Thymus (tissue), 14 donors: ENCODE measurements at places on chromosomes 16 and 17. TPM values are rescaled to one million over a fixed set of nuclear protein-coding genes. Genes with fewer than 3 reads are reported as not detected.

Gene OGFOD3
- total RNA-seq: 11.2 TPM

Gene SOX15
- 0.94 TPM for total RNA-seq

Gene HLF
- total RNA-seq: 0.57 TPM

DNA sequence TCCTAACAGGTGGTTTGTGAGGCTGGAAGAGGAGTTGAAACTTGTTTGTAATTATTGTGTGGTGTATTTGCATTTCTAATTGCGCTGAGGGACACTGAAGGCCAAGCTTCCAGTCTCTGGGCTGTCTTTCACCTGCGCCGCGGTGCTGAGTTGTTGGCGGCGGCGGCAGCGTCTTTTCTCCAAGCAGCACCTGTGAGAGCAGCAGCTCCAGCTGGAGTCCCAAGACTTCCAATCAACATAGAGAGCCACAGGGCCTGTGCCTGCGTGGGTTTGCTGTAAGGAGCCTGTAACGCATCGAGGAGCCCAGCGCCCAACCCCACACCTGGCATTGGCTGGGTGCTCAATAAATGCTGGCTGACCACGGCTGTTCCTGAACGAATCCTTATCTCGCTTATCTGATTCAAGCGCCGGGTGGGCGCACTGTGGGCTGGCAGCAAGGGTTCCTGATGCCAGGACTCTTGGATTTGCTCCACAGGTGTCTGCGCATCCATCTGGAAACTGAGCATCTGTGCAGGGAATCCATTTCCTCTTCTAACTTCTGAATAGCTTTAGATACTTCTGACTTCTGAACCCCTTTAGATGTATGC, 138.1 kb downstream of the ASIC2 start:
- no peak overlapping the region for H3K4me3 ChIP-seq
- no peak overlapping the region for H3K27ac ChIP-seq
- no peaks in the 10 kb centered on the region for H3K36me3 ChIP-seq

- DNase-seq: no peak
- H3K4me1 ChIP-seq: no peaks in the 10 kb centered on the region
- no peak overlapping the region for H3K4me3 ChIP-seq
- no peaks in the 10 kb centered on the region for H3K36me3 ChIP-seq
- no peak overlapping the region for H3K27ac ChIP-seq
- H3K27me3 ChIP-seq: no peaks in the 10 kb centered on the region
These were observed 10.7 kb upstream of the STX4 start for GRCh38 chr16:31022544-31023251.

GRCh38 chr17:50855708-50856330, 10.3 kb downstream of the TOB1 start:
- H3K4me1 ChIP-seq: peaks cover 10% of the 10 kb centered on the region
- no peak overlapping the region for H3K27ac ChIP-seq
- DNase-seq: no peak
- H3K4me3 ChIP-seq: no peak overlapping the region
- no peaks in the 10 kb centered on the region for H3K36me3 ChIP-seq
- H3K27me3 ChIP-seq: no peaks in the 10 kb centered on the region

DNA sequence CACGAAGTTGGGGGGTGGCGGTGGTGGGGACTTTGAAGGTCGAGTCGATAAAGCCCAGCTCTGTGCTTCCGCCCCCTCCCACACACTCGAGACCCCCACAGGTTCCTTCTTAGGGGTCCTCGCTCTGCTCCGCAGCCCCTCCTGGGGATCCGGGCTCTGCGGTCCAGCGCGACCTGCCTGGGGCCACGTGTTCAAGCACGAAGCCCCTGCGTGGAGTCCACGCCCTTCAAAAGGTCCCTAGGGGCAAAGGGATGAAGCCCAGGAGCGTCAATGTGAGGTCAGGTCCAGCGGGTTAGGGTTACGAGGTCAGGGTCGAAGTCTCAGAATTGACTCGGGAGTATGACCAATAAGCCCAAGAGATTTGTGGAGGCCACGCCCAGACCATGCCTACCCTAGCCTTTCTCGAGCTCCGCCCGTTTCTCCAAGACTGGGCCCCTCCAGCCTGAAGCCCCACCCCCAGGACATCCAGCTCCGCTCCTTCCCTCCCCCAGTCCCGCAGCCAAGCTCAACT, 786 bp upstream of the CACNA1G start:
- no peak overlapping the region for H3K27ac ChIP-seq
- peaks cover 97% of the 10 kb centered on the region for H3K27me3 ChIP-seq
- peaks cover 41% of the 10 kb centered on the region for H3K4me1 ChIP-seq
- DNase-seq: no peak
- H3K36me3 ChIP-seq: no peaks in the 10 kb centered on the region

- H3K27me3 ChIP-seq: peaks cover 29% of the 10 kb centered on the region
- DNase-seq: no peak
- no peak overlapping the region for H3K4me3 ChIP-seq
These were observed 4.2 kb downstream of the HID1 start for GRCh38 chr17:74968361-74968780.

DNA sequence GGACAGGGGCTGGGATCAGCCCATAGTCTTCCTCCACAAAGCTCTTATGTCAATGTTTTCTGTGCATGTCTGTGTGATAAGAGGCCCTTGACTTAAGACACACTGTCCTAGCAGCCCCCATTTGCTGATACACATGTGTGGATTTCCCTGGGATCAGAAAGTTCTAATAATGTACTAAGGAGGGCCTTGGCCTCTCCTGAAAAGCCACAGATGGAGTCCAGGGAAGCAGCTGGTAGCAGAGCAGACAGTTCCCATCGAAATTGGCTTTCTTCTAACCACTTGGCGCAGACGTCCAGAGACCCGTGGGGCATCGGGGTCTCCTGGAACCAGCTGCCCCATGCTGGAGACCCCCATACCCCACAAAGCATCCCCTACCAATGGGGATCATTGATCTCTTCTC, 4.3 kb upstream of the GP2 start:
- no peaks in the 10 kb centered on the region for H3K4me1 ChIP-seq
- no peaks in the 10 kb centered on the region for H3K27me3 ChIP-seq
- no peak overlapping the region for H3K27ac ChIP-seq
- H3K36me3 ChIP-seq: no peaks in the 10 kb centered on the region
- DNase-seq: no peak

DNA sequence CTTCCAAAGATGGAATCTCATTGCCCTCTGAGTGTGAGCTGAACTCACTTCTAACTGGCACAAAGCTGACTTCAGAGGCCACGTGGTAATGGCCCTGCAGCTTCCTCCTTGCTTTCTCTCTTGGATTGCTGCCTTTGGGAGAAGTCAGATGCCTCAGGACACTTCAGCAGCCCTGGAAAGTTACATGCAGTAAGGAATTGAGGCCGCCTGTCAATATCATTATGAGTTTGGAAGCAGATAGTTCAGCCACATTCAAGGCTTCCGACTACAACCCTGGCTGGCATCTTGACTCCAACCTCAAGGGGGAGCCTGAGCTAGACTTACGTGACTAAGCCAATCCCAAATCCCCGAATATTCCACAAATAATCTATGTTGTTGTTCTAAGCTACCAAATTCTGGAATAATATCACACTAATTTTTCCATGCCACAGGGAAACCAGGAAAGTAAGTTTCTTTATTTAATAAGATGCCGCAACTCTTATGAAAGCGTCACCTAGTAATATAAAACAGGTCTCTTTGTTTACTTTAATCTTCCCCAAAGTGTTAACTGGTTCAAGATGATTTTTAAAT, 13.6 kb downstream of the CEP20 start:
- H3K4me3 ChIP-seq: no peak overlapping the region
- peak; percentile 15 for DNase-seq
- no peaks in the 10 kb centered on the region for H3K4me1 ChIP-seq
- H3K36me3 ChIP-seq: peaks cover 20% of the 10 kb centered on the region
- no peak overlapping the region for H3K27ac ChIP-seq
- H3K27me3 ChIP-seq: no peaks in the 10 kb centered on the region

DNA sequence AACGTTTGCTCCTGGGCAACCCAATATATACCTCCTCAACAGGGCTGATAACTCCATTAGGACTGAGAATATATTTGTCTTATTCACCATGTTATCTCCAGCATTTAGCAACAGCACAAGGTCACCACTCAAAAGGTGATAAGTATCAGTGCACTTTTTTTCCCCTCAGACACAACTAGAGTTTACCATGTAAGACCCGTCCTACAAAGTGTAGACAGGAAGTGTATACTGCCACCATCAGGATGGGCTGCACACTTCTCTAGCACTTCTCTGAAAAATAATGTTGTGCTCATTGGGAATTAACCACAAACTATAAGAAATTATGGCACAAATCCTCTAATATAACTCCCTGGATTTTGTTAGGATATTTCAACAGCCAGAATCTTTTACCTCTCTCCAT, 5.7 kb upstream of the VAT1L start:
- no peak overlapping the region for H3K4me3 ChIP-seq
- no peak overlapping the region for H3K27ac ChIP-seq

- H3K27me3 ChIP-seq: no peaks in the 10 kb centered on the region
- no peak overlapping the region for H3K4me3 ChIP-seq
- no peak overlapping the region for H3K27ac ChIP-seq
- H3K36me3 ChIP-seq: peaks cover 17% of the 10 kb centered on the region
- no peaks in the 10 kb centered on the region for H3K4me1 ChIP-seq
- DNase-seq: no peak
These were observed 29.8 kb upstream of the GSG1L start for GRCh38 chr16:28093385-28093725.

GRCh38 chr17:45243750-45244149, 18.1 kb downstream of the SPATA32 start:
- no peak for DNase-seq
- peaks cover 78% of the 10 kb centered on the region for H3K36me3 ChIP-seq
- no peak overlapping the region for H3K27ac ChIP-seq
- H3K4me1 ChIP-seq: peaks cover 14% of the 10 kb centered on the region
- H3K4me3 ChIP-seq: no peak overlapping the region

DNA sequence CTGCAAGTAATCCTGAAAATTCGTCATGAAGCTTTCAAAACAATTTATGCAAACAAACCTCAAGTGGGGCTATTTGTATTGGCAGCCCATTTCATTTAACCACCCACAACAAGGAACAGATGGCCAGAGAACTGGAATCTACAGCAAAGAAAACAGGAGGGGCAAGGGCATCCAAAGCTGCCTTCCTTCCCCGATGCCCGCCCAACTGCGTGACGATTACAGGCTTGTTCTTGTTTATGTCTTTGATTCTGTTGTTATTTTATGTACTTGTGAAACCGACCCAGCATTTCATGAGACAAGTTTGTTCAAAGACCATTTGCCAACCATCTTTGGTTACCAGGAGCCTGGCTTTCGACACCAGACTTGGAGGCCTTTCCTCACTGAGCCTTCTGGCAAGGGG, 59.1 kb upstream of the IRX6 start:
- no peaks in the 10 kb centered on the region for H3K36me3 ChIP-seq
- H3K27ac ChIP-seq: no peak overlapping the region
- H3K4me3 ChIP-seq: no peak overlapping the region
- H3K4me1 ChIP-seq: no peaks in the 10 kb centered on the region
- H3K27me3 ChIP-seq: no peaks in the 10 kb centered on the region

DNA sequence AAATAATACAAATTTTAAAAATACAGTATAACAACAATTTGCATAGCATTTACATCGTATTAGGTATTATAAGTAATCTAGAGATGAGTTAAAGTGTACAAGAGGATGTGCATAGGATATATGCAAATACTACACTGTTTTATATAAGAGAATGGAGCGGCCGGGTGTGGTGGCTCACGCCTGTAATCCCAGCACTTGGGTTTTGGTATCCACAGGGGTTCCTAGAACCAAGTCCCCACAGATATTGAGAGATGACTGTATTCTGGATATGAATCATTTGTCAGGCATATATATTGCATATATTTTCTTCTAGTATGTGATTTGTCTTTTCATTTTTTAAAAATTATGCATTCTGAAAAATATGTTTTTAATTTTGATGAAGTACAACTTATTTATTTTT, 77.5 kb upstream of the MSI2 start:
- no peaks in the 10 kb centered on the region for H3K4me1 ChIP-seq
- H3K27me3 ChIP-seq: no peaks in the 10 kb centered on the region
- H3K36me3 ChIP-seq: no peaks in the 10 kb centered on the region
- H3K27ac ChIP-seq: no peak overlapping the region
- no peak for DNase-seq

DNA sequence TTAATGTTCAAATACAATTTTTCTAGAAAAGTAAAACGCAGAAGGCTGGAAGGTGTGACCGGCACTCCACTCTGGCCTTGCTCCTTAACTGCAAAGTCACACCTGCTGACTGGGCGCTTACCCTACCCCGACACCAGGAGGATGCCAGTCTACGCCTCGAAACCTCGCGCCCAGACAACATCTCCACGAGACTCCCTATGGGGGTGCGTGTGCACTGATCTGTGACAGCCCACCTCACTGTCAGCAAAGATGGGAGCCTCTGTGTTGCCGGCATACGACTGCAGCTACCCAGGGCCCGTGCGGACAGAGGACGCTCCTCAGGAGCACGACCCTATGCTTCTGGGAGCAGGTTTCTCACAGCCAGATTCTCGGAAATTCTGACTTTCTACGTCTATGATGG, 26.1 kb downstream of the MAP1LC3B start:
- H3K4me3 ChIP-seq: no peak overlapping the region
- H3K4me1 ChIP-seq: no peaks in the 10 kb centered on the region
- H3K27ac ChIP-seq: no peak overlapping the region

DNA sequence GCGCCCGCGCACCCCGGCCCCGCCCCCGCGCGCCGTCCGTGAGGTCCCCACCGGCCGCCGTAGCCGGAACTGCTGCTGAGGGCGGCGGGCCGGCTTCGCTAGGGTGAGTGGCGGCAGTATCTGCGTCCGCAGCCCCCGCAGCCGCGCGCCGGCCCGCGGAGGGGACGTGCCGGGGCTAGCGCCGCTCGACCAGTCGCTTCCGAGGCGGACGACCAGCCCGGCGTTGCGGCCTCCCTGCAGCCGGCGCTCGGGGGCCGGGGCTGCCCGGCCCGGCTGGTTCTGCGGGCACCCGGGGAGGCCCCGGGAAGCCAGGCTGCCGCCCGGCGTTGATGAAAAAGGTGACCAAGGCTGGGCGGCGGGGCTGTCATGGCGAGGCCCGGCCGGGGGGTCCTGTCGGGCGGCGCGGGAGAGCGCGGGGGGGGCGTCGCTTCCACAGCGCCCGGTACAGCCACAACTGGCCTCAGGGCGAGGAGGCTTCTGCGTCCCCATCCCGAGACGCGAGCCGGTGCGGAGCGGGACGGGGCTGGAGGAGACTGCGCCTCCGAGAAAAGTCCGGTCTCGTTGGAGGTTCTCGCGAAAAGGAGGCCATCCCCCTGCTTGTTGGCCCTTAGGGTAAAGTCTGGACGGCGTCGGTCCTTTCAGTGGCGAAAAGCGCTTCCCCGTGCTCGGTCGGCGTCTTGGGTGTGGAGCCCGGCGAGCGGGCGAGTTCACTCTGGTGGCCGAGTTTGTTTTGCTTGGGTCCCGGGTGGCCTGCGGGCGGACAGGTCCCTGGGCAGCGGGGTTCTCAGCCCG, at the start of gene CRAMP1:
Gene CRAMP1, plus strand, starts transcription at position 41 of the 792 bp plus-strand sequence. CDS start 2,280 bp downstream, outside the sequence.
- no peaks in the 10 kb centered on the region for H3K27me3 ChIP-seq
- H3K4me3 ChIP-seq: peak within 1 kb of the TSS; percentile 75
- peaks cover 9% of the 10 kb centered on the region for H3K36me3 ChIP-seq
- peaks cover 46% of the 10 kb centered on the region for H3K4me1 ChIP-seq
- no peak for DNase-seq
- peak within 1 kb of the TSS; percentile 93 for H3K27ac ChIP-seq
